ENCODE measurements at places on chromosomes 4 and X.

DNA sequence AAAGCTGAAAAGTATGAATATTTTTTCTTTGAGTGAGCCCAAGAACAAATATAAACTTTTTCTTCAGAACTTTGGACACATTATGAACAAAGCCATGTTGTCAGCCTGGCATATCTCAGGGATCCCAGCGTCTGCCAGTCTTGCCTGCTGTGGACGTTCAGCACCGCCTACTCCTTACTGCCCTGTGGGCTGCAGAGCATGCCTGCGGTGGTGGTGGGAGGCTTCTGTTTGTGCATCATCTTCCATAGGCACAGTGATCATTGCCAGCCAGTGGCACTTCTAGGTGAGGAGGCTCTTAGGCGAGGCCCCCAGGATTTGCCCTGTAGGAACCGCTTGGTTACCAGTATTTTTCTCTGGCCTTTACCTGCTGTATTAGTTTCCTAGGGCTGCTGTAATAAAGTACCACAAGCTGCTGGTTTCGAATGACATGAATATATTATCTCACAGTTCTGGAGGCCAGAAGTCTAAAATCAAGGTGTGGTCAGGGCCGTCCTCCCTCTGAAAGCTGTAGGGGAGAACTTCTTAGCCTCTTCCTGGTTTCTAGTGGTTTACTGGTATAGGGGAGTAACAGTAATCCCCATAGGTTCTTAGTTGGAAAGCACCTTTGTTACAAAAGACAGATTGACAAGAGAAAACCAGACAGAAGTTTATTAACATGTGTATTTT is 15.4 kb downstream of the ANXA3 start:
- DNase-seq: no peak

DNA sequence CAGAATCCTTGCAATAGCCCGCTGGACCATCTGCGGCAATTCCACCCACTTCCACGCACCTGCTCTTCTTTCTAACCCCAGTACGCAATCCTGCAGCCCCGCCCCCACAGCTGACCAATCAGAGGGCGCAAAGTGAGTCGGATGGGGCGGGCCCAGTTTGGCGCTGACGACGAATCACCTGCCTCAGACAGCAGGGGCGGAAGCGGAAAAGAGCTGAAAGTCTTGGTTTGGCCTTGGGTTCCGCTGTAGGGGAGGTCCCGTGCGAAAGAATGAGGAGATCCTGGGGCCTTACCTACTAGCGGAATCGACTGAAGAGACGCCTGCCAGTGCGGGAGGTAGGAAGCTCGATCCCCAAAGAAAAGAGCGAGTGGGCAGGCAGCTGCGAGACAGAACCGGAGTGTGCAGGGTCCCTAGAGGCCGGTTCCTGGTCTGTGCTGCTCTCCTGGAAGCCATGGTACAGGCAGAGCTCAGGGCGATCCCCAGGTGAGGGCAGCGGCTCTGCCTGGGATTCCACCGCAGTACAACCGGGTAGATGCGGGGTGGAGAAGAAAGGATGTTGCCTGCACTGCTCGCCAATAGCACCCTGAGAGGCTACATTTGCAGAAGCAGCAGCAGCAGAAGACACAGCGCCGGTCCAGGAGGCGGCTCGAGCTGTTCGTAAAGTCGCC is at the start of gene TMEM184C:
Gene TMEM184C, plus strand, starts transcription at position 225 of the 668 bp plus-strand sequence. CDS start 560 bp downstream, outside the sequence.
- DNase-seq: peak; percentile 97

DNA sequence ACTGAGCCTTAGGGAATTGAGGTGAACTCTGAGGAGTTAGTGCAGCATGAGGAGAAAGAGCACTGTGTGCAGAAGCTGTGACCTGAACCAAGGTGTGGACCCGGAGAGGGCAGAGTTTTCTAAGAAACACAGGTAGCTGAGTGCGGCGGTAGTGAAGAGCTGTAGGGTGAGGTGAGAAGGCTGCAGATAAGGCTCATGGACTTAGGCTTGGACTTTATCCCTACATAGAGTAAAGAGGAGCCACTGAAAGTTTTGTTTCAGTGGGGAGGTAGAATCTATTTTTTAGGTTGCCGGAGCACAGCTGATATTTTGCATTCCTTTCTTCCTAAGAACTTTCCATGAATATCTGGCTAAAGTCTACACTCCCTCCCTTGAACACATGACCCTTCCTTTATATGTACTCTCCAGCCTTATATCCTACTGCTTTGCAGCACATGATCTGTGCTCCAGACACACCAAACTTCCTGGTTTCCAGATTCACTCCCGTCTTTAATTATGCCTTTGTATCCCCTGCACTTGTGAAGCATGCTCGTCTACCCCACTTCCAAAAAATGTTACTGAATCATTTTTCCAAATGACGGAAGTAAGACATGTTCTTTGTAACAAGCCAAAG is 10.6 kb upstream of the PGRMC2 start:
- DNase-seq: no peak

DNA sequence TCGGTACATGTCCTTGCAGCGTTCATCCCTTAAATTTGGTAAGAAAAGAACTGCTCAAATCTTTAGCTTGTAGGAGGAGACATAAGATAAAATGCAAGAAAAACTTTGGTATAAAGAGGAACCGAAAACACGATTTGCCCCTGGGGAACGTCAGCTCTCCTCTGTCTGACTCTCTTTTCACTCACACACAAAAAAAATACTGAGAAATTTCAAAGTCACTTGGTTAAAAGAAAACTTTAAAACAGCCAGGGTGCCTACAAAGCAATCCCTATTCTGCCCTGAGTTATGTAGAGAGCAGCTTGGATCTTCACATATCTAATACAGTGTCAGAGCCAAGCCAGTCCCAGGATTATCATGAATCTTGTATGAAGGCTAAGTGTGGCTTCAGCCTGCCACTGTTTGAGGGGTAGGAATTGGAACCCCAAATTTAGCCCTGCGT is 248.5 kb upstream of the CXXC4 start:
- no peak for DNase-seq
